ENCODE measurements at places on chromosomes 2 and 18.

GRCh38 chr2:178553047-178553446 lies 72.8 kb downstream of the PLEKHA3 start:
- DNase-seq: no peak

GRCh38 chr18:24762511-24762910 lies 302.1 kb downstream of the HRH4 start:
- no peak for DNase-seq

DNA sequence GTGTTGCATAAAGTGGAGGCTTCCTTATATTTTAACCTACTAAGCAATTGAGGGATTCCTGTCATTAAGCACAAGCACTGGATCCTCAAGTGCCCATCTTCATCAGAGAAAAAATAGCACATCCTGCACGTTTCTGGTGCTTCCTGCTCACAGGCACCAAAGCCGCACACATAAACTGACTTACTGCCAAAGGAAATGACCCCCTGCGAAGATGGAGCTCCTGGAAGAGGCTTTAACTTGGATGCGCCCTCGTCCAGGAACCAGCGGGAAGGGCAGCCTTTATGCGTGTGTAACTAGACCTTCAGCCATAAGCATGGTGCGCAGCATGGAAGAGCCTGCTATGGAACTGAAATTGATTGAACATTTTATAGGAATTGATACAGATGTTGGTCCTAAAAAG lies 188.7 kb downstream of the FTCDNL1 start:
- no peak for DNase-seq

- DNase-seq: no peak
These were observed 218.3 kb upstream of the SMAD7 start for GRCh38 chr18:49169037-49169521.

- DNase-seq: no peak
These were observed 31.7 kb upstream of the DNMT3A start for GRCh38 chr2:25373269-25373981.

DNA sequence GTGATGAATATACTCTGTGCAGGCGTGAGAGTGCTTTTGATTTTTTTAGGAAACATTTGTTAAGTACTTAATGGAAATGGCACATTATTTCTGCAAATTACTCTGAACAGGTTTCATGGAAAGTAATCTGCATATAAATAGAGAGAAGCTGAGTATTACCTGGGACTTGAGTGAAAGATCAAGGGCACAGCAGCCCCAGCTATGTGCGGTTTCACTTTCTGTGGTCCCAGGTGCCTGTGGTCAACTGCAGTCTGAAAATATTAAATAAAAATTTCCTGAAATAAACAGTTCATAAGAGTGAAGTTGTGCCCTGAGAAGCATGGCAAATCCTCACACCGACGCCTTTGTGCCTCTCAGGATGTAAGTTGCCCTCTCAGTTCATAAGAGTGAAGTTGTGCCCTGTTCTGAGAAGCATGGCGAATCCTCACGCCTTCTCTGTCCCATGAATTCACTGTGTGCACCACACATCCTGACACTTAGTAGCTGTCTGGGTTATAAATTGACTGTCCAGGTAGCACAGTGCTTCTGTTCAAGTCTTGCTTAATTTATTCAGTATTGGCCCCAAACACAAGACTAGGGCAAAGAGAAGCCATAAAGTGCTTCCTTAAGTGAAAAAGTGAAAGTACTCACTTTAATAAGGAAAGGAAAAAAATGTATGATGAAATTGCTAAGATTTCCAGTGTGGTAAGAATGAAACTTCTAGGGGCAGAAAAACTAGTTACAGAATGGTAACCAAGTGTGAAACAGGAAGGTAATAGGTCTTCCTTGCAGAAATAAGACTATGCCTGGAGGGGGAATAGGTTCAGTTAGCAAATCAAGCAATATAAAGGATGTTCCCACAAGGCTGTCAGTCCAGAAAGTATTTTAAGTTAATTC lies 4.3 kb upstream of the SNTG2 start:
- peak; percentile 3 for DNase-seq

DNA sequence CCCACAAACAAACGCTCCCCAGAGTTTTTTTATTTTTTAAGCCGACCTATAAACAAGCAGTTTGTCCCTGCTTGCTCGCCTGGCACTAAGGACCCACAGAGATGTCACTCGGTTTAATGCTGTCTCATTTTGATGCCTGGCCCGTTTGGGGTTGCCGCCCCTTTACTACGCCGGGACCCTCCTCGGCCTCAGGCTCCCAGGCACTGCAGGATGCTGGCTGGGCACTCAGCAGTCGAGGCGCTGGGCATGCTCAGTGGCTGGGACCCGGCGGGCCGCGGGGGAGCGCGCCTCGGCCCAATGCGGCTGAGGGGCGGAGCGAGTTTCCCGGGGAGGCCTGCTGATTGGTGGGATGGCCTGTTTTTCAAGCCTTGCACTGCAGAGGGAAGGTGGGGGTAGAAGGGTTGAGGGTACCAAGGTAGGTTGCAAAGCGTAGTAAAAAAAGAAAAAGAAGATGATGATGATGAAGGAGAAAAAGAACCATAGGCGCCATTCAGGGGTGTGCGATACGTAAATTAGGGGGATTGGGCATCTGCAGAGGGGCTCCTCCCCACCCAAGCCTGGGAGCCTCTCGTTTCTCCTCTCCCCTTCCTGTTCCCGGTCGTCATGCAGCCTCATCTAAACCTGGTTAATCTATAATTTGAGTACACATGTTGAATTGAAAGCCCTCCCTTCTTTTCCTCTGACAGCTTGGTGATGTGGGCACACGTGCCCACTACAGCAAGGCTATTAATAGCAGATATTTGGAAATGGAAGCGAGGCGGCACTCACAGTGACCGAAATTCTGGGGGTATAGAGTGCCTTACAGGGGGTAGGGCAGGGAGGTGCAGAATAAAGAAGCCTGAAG lies 1.5 kb upstream of the IRS1 start:
- DNase-seq: peak; percentile 69

GRCh38 chr2:6423944-6424343 lies 441.8 kb downstream of the CMPK2 start:
- DNase-seq: peak; percentile 2

DNA sequence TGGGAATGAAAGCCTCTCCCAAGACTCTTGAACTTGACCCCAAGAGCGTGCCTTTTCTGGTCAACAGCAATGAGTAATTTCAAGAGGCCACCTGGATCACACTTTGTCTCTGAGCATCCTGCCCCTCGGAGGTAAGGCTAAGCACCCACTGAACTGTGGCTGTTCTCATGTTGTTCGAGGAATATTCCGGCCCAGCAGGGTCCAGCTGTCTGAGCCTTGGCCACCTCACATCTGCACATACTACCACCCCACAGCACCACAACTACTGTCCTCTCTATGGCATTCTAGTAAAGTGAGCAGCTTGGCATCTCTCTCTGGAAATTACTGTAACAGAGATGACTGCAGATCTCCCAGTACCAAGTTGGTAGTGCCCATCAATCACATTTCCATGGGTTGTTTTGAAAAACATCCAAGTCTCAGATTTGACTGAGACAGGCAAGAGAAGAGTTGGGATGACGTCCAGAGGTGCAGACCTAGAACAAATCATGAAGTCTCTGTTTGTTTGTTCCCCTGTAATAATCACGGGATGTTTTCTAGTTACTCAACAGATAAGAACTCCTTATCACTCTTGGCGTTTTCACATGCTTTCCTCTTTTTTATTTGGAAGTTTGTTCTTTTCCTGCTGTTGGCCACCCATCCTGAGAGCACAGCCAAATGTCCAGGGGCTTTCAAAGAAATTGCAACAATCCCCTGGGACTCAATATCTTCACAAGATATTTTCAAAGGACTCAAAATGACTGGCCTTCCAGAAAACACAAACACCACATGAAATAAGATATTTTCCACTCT lies 336.0 kb upstream of the TNP1 start:
- DNase-seq: no peak

DNA sequence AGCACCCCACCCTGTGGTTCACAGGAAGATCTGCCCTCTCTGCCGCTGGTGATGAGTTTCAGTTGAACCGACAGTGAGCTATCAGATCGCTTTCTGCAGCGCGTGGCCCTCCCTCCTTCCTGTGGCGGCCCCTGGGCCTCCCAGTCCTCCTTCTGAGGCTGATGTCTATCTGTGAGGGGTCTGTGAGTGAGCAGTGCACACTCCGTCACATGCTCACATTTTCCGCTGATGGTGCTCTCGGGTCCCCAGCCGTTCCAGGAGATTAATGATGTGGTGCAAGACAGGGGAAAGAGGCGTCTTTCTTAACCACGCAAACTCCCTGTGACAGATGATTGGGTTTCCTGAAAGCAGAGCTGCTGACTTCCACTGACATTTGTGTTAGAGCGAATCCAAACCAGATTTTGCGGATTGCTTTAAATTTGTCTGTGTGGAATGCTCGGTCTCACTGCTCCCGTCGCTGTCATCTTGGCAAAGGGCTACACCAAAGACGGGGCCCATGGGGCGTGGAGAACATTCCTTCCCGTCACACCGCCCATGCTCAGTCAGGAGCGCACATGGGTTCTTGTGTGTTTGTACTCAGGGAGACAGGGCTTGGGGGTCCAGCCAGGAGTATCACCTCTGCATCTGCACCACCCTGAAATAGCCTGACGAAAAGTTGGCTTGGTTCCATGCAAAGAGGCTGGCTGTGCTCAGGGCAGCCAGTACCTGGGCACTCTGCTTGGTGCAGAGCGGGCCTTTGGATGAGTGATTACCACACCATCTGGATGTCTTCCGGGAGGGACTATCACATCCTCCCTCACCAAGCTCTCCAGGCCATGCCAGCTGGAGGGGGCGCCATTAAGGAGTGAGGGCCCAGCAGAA lies 154.7 kb upstream of the HS6ST1 start:
- DNase-seq: peak; percentile 99

DNA sequence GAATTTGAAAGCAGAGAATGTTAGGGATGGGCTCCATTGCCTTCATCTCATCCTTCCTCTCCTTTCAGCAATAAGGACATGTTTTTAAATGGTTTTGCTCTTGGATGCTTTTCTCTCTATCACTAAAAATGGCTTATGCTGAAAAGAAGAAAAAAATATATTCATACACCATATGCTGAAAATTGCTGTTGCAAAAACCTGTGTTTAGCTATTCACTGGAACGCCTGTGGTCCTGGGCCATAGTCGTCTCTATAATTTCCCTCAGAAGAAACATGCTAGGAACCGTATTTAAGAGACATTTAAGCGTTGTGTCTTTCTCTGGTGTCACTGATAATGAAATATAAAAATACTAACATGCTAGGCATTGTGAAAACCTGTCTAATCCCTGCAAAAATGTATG lies 324.9 kb downstream of the TSN start:
- DNase-seq: no peak

GRCh38 chr2:107589079-107589491 lies 237.6 kb upstream of the RGPD4 start:
- no peak for DNase-seq

GRCh38 chr18:2169656-2170055 lies 401.6 kb downstream of the METTL4 start:
- no peak for DNase-seq

- no peak for DNase-seq
These were observed 520.5 kb downstream of the KCNJ3 start for GRCh38 chr2:155218945-155219344.

DNA sequence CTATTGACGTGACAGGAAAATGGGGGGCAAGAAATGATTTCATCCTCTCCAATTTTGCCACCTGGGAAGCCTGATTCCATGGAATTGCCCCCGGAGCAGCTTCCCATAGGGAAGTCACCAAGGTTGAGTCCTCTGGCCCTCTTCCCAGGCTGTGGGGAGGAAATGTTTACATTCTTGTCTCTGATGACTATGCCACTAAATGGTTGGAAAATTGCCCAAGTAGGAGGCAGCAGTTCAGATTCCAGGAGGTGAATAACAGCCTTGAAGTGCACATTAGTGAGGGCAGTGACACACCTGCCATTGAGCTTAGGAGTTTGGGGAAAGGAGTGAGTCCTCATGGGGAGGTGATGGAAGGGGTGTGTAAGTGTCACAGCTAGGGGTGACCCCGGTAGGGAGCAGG lies 449.2 kb upstream of the DCC start:
- DNase-seq: no peak

DNA sequence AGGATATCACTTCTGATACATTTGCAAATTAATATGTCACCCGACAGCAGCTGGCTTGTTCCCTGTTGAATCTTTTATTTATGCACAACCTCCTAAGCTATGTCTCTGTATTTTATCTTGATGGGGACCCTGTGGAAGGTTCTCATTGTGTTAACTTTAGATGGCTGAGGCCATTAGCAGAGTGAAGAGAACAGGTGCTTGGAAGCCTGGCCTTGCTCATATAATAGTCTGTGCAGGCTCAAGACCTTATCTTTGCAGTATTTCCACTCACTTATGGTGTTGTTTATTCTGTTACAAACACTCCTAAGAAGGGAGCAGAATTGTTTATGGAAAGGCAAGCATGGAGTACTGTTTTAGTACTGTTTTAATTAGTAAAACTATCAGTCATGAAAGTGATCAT lies 107.6 kb downstream of the SETBP1 start:
- DNase-seq: no peak

GRCh38 chr18:52813635-52814416 lies 473.8 kb downstream of the DCC start:
- peak; percentile 3 for DNase-seq

GRCh38 chr18:10064267-10064666 lies 150.5 kb downstream of the VAPA start:
- no peak for DNase-seq

- peak; percentile 29 for DNase-seq
These were observed 538.2 kb downstream of the NYAP2 start for GRCh38 chr2:225937625-225938187.

DNA sequence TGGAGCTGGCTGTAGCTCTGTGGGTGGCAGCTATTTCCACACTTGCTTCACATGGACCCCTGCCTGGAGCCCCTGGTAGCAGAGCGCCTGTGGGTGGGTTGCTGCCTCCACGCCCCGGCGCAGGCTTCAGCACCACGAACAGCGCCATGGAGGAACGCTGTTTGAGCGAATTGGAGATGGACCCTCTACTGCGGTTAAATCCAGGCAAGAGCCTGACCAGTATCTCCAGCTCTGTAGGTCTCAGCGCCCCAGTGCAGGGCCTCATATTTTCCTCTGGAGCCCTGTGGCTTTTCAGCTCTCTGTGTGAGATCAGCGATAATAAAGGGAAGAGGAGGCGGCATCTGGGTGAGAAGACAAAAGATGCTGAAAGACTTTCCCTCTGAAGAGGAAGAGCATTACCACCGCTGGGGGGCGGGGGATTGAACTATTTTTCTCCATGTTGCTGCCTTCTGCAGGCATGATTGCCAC lies 12.0 kb downstream of the ONECUT2 start:
- DNase-seq: peak; percentile 68

DNA sequence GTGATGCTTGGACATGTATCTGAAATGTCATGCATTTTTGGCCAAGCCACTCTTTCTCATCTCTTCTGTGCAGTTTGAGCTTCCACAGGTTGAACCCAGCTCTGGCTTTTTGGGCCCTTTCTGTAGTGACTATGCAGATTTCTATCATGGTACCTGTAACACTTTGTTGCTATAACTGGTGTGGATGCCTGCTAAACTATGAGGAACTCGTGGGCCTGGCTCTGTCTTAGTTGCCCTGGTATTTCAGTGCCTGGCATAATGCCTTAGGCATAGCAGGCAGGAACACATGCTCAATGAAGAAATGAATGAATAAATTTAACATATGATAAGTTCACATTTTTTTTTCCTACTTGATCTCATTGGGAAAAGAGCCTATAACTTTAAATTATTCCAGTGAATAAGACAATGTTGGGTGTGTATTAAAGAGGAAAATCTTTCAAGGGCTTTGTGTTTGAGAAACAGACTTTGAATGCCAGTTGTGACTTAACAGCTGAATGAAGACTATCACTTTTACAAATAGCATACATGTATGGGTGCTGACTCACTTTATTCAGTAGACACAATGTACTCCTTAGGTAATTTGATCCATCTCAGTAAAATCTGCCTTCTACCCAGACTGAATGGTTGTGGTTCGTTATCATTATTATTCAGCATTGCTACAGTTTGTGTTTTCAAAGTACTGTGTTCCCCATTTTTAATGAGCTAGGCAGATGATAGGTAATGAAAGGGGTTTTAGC lies 86.4 kb upstream of the MAP4K3 start:
- peak; percentile 66 for DNase-seq

Data from OCI-M1 (cell line).